ENCODE measurements at places on chromosomes 16 and 17.

DNA sequence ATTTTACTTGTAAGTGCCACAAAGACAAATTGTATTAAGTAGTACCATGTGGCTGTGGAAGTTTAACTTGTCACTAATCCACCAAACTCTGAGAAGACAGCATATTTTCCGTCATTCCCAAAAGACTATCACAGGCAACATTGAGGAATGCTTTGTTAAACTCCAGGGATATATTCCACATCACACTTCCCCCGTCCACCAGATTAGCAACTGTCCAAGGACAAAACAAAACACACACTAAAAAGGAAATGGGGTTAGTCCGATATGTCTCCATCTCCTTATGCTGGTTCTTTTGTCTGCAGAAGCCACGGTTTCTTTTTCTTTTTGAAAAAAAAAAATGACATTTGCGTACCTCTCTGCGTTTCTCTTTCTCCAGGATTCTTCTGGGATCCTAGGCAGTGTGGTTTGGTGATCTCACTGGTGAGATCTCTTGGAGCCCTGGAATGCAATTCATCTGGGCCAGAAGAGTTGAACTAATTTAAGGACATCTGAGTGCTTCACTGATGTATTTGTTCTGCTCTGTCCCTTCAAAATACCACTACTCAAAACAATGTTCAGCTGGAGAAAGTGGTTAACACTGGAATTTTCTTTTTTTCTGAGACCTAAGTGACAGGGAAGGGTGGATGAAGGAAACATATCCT lies 40.6 kb downstream of the PRKCB start:
- DNase-seq, result no peak

GRCh38 chr17:66115246-66115645 lies 76.7 kb downstream of the CEP112 start:
- DNase-seq, result no peak

DNA sequence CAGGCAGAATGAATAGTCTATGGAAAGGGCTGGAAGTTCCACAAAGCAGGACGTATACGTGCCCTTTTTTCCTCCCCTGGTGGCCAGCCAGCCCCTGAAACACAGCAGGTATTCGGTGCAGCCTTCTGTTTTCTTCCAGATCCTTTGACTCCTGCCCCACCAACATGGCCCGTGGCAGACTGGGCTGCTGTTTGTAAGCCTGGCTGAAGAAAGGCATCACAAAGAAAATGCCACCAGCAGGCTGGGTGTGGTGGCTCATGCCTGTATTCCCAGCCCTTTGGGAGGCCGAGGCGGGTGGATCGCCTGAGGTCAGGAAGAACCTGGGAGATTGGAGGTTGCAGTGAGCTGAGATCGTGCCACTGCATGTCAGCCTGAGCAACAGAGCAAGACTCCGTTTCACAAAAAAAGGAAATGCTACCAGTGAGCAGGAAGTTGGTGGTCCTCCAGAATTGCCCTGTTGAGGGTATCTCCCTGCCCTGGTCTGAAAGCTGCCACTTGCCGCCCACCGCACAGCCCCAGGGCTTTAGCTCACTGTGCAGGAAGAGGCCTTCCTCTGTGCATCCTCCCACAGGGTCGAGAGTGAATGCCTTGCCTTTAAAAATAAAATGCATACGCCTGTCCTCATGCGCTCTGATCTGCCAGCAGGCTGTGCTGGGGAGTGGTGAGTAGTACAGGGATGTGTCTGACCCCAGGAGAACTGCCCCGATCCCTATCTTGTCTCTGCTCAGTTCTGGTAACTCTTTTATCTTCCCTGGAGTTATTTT lies 587.7 kb downstream of the MAF start:
- DNase-seq, result no peak

GRCh38 chr16:80681436-80681835 lies 123.0 kb downstream of the CDYL2 start:
- peak; percentile 18 for DNase-seq

DNA sequence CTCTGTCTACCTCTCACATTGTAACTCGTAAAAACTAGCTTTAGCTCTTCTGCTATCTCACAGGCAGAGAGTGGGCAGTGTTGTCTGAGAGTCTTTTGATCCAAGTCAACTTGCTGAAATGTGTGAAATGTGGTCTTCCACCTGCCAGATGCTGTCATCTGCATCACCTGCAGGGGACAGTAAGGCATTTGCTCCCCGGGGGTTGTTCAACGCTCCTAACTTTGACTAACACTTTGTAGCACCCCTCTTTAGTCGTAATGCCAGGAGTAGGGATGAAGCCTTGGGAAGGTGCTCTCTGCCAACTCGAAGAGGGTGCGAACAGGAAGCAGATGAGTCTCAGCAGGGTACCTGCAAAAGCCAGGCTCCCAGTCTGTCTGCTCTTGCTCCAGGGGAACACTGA lies 36.1 kb downstream of the SNX11 start:
- no peak for DNase-seq

DNA sequence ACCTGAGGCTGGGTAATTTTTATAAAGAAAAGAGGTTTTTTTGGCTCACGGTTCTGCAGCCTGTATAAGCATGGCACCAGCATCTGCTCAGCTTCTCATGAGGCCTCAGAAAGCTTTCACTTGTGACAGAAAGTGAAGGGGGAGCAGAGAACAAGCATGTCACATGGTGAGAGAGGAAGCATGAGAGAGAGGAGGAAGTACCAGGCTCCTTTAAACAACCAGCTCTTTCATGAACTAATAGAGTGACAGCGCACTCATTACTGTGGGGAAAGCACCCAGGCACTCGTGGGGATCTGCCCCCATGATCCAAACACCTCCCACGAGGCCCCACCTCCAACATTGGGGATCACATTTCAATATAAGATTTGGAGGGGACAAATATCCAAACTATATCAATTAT lies 86.8 kb downstream of the USP32 start:
- no peak for DNase-seq

All from astrocyte of the cerebellum (primary cell).